ENCODE measurements at places on chromosomes 11 and 22.
A peak's percentile ranks its signal among the peaks of the same experiment; 100 is the strongest.

DNA sequence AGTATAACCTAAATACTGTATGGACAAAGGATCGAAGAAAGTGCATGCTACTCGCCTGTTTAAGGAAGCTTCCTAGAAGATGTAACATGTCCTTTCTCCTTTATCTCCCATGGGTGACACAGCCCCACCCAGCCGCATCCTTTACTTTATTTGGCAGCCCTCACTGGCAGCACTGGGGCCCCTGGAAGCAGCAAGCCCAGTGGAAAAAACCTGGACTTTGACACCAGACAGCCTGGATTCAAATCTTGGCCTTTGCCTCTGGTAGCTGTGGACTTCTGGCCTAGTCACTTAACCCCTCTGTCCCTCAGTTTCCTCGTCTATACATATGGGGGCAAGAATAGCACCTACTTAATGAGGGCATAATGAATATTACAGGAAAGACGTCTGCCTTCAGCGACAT lies 67.1 kb downstream of the MYEOV start:
- DNase-seq = no peak

DNA sequence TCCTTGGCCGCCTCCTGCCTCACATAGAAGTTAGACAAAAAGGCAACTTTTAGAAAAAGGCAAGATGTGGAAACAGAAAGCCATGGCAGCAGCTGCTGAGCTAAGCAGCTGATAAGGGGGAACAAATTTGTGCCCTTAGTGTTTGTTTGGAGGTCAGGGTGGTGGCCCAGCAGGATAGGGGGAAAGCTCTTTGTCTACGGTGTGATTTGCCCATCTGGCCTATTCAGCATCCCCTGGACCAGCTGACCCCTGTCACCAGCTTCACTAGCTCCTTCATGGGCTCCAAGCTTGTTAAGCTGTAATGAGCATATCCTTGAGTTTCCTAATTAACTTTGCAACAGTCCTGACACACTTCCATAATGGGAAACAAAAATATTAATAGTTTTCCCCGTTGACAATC lies 5.9 kb upstream of the ME3 start:
- no peak for DNase-seq

DNA sequence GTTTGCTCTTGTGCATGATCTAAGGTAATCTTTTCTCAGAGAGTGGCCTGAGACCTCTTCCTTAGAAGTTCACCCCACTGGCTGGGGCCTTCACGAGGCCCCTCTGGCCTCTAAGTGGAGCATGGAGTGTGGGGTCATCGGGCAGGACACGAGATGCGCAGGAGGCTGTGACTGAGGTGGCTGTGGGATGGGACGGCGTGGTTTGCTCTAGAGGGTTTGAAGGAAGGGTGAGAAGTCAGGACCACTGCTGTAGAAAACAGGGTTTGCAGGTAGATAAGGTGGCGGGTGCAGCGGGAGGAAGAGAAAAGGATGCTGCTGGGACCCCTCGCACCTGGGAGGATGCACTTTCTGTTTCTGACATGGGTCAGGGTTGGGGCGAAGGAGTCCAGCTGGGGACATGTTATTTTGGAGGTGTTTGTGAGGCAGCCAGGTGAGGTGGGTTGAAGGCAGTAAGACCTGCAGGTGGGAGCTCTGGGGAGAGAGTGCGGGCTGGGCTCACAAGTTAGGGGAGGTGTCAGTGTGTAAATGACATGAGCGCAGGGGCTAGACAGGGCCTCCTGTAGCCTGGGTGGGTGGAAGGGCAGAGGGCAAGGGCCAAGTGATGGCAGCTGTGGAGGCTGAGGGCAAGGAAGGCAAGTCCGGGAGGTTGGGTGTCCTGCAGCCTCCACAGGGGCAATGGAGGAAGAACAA lies 62.5 kb downstream of the KCNQ1 start:
- DNase-seq = no peak

- no peak for DNase-seq
Observed at GRCh38 chr11:114918286-114918685, 240.0 kb downstream of the NXPE2 start.

GRCh38 chr11:45169310-45170072 lies 23.1 kb downstream of the PRDM11 start:
- no peak for DNase-seq

DNA sequence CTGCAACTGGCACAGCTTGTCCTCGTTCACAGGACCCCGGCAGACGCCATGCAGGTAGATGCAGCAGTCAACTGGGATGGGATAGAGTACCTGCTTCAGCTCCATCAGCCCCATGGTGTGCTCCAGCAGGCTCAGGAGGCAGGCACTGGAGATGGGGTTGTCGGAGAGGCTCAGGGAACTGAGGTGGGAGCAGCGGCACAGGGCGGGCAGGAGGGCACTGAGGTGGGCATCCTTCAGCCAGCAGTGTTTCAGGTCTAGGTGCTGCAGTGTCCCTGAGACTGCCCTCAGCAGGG lies 8.7 kb upstream of the TOP3B start:
- no peak for DNase-seq

GRCh38 chr11:55658608-55659007 lies 3.4 kb upstream of the OR4C6 start:
- no peak for DNase-seq

DNA sequence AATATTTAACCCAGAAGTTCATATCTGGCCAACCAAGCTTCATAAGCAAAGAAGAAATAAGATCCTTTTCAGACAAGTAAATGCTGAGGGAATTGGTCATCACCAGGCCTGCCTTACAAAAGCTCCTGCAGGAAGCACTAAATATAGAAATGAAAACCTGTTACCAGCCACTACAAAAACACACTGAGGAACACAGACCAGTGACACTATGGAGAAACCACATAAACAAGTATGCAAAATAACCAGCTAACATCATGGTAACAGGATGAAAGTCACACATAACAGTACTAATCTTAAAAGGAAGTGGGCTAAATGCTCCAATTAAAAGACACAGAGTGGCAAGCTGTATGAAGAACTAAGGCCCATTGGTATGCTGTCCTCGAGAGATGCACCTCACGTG lies 311.4 kb downstream of the DYNC2H1 start:
- no peak for DNase-seq

GRCh38 chr11:121727942-121728341 lies 275.2 kb upstream of the SORL1-AS1 start:
- DNase-seq = no peak

GRCh38 chr11:77141034-77141433 lies 13.0 kb downstream of the MYO7A start:
- no peak for DNase-seq

- no peak for DNase-seq
Observed at GRCh38 chr11:58762284-58763119, 30.8 kb upstream of the GLYAT start.

GRCh38 chr11:61791737-61792309 lies 576 bp downstream of the TMEM258 start:
- no peak for DNase-seq

DNA sequence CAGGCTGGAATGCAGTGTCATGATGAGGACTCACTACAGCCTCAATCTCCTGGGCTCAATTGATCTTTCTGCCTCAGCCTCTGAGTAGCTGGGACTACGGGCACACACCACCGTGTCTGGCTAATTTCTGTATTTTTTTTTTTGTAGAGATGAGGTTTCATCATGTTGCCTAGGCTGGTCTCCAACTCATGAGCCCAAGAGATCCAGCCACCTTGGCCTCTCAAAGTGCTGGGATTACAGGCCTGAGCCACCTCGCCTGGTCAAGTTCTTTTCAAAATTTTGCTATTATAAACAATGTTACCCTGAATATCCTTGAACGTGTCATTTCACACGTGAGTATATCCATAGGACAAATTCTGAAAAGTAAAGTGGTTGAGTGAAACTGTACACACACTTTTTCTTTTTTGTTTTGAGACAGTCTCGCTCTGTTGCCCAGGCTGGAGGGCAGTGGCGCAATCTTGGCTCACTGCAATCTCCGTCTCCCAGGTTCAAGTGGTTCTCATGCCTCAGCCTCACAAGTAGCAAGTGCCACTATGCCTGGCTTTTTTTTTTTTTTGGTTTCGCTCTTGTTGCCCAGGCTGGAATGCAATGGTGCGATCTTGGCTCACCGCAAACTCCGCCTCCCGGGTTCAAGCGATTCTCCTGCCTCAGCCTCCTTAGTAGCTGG lies 21.6 kb upstream of the EP300 start:
- no peak for DNase-seq

GRCh38 chr11:819943-820649 lies 1.4 kb downstream of the PNPLA2 start:
- peak; percentile 95 for DNase-seq

DNA sequence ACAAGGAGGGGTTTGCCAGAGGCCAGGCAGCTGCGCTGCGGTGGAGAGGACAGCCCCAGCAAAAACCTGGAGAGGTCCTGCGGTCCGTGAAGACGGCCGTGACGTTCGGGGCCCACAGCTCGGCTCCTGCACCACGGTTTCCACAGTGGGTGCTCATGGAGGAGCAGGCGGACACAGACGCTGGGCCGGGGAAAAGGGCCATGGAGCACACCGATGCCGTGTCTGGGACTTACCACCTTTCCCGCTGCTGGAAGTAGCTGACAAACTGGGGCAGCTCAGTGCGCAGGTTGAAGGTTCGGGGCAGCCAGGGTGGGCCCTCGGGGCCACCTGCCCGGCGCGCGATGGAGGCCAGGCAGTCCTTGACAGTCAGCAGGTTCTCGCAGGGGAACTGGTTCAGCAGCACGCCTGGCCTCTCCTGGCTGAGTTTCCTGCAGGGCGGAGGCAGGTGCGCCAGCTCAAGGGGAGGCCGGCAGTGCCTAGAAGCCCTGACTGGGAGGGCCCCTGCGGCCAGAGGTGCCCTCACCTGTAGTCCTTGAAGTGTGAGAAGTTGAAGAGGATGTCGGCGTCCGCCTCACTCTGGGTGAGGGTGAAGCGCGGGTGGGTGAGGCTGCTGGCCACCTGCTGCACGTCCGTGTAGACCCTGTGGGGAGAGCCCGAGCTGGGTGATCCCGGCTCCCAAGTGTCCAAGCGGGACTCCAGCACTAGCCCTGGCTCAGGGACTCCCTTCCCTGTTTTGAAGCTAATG lies 12.8 kb downstream of the TTLL12 start:
- DNase-seq = no peak

GRCh38 chr11:67489203-67489884 lies 6.5 kb downstream of the AIP start:
- DNase-seq = no peak

DNA sequence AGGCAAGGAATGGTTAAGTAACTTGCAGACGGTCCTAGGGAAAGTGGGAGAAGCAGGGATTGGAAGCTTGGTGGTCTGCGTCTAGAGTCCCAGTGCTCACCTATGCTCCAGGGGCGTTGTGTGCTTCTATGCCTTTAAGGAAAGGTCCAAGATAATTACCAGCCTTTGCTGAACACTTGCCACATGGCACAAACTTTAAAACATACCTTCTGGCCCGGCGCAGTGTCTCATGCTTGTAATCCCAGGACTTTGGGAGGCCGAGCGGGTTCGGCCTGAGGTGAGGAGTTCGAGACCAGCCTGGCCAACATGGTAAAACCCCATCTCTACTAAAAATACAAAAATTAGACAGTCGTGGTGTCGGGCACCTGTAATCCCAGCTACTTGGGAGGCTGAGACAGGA lies 2.3 kb downstream of the POLDIP3 start:
- DNase-seq = no peak

- no peak for DNase-seq
Observed at GRCh38 chr11:61619471-61620226, 38.8 kb upstream of the SYT7 start.

GRCh38 chr22:29113319-29113718 lies 40.5 kb downstream of the KREMEN1 start:
- DNase-seq = no peak

GRCh38 chr22:28341001-28341400 lies 338.6 kb downstream of the TTC28 start:
- no peak for DNase-seq

GRCh38 chr11:20363149-20363499 lies 390 bp upstream of the HTATIP2 start:
- no peak for DNase-seq

DNA sequence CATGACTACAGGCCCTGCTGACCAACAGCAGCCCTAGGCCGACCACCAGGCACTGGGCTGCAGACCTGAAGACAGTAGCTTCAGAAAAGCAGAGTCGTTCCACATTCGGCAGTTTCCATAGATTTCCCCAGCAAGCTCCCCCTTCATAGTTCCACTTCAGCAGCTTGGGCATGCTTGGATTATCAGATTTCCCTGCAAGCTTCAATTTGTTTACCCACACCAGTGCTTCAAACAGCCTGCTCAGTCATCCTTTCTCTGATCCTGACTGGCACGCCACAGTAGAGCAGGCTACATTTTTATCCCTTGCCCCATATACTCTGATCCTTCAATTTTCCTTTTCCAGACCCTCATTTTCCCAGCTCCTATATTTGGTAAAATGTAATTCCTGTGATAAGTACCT lies 51.1 kb upstream of the CFAP300 start:
- no peak for DNase-seq

DNA sequence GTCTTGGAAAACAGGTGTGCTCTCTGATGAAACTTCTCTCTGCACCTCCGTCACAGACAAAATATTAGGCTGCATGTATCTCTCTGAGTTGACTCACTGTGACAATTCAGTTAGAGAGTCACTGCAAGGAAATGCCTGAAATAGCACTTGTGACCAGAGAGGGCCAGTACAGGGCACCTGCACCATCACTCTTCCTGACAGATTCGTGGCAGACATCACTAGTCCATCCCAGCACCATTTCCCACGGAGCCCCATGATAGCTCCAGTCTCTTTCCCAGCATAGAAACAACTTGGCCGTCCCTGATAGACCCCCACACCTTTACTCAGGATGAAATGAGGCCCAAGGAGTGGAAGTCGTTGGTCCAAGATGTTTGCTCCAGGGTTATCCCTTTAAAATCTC lies 73.3 kb upstream of the ISX start:
- DNase-seq = no peak

DNA sequence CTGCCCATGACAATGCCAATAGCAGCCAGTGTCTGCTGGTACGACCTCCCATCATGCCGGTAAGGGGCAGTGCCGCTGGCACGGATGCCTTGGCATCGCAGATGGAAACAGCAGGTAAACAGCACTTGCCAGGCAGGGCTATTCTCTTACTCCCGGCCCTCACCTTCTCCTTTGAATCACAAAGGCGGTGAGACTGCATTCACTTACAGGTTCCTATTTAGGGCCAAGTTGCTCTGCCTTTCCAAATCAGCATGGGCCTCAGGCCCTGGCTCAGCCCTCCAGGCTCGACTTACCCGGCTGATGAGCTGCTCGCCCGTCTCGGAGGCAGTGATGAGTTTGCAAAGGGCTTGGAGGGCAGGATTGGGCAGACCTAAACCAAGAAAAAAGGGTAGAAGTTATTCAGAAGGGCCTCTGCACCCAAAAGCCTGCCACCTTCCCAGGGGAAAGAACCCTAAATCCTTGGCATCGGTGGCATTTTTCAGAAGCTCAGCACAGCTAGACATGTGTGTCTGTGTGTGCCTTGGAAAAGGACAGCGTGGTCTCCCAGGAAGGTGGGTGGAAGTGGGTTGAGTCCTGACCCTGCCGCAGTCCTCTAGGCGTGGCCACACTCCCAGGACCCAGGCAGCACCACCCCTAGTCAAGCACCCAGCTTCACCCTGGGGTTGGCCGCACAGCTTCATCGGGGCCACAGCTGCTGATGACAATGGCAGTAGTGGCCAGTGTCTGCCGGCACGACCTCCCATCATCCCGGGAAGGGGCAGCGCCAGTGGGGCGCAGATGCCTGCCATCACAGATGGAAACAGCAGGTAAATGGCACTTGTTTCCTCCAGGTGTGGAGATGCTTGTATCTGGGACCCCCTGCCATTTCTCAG lies 73.5 kb upstream of the PITPNB start:
- DNase-seq = no peak

GRCh38 chr11:96045622-96046456 lies 121.9 kb upstream of the MTMR2 start:
- DNase-seq = no peak

All from stimulated activated naive CD8-positive, alpha-beta T cell treated with anti-CD3 and anti-CD28 coated beads, Interleukin-15, amount 100 ng/mL, for 72 hours (primary cell).